Upper lobe of left lung (tissue), 6 donors: ENCODE measurements at places on chromosomes 11 and 22.

DNA sequence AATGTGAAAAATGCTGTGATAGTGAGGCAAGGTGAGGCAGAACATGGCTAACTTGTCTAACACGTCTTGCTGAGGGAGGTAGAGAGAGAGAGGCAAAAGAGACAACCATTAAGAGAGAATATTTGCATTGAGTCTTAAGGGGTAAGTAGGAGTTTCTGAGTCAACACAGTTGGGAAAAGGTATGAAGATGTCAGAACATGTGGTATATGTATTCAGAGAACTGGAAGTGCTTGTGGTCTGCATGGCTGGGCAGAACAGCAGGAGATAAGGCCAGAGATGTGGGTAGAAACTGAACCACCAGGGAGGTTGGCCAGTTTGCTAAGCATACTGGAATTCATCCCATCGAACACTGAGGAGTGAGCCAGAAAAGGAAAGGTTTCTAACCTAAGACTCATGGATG lies 25.0 kb upstream of the SLC5A1 start:
- no peak for DNase-seq

- no peak for DNase-seq
These were observed 54.7 kb upstream of the TCF20 start for GRCh38 chr22:42324990-42325710.

- DNase-seq: no peak
These were observed 47.6 kb upstream of the PARVG start for GRCh38 chr22:44133161-44133560.

GRCh38 chr22:44924710-44925109 lies 85.1 kb downstream of the PHF21B start:
- DNase-seq: no peak

DNA sequence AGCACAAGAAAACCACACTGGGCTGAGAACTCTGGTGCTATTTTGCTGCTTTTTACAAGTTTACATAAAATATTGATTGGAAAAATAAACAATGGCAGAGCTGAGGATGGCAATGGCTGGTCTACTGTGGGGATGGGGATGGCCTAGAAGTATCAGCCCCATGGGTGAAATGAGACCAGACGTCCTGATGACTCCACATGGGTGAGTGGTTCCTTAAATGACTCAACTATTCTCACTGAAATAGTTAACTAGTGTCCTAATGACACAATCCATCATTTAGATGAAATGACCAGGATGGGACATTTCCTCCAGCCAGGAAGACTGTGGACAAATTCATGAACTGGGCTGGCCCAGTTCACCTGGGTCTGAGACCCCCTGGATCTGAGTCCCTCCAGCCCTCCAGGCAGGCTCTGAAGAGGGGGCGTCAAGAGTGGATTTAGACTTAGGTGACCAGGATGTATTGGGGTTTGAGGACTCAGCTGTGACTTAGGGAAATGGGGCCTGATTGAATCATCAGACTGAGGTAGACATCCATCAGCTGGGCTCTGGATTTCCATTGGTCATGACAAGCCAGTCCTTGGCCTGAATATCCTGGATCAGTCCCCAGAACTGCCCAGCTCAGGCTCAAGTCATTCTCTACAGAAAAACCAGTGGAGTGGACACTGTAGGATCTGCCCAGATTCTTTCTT lies 98.2 kb upstream of the IGLL5 start:
- DNase-seq: no peak

- DNase-seq: no peak
These were observed 1127.1 kb upstream of the CNTN5 start for GRCh38 chr11:97893612-97894011.

DNA sequence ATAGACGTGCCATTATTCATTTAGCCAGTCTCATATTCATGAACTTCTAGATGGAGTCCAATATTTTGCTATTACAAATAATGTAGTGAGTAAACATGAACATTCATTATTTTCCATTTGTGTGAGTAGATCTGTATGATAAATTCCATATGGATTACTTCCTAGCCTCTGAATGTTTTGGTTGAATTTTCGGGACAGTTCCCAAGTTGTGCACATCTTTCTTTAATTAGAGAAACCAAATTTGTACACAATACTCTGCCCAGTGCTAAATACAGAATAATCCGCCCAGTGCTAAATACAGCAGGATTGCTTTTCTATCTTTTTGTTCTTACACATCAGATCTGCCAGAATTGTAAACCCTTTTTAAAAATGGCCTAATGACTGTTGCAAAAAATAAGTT lies 17.1 kb upstream of the APLP2 start:
- no peak for DNase-seq

DNA sequence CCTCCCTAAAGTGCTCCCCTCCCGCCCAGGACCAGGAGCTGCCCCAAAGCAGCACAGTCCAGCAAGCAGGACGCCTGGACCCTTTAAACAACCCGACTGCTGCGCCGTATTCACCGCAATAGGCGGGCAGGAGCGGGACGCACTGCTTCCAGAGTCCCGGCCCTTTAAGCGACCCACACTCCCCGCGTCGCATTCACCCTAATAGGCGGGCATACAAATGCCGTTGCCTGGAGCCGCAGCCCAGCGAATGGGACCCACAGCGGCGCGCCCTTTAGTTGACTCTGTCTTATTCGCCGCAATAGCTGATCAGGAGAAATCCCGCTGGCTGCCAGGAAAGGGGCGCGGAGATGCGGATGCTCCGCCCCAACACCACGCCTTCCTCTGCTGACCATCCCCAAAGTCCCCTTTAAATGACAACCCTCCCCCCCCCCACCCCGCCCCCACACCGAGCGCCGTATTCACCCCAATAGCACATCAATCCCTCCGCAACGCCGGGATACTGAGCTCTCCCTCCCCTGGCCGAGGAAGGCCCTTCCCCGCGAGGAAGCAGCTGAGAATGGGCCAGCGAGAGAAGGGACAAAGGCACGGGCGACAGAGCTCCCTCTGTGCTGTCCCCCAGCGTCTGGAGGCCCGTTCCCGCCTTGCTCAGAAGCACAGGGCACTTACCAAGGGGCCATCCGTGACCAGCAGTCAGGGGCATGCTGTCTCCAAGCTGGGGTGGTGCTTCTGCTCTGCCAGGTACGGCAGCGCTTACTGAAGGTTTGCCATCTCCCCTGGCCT lies 4.7 kb downstream of the OSBPL5 start:
- DNase-seq: peak; percentile 90

GRCh38 chr22:23400286-23400981 lies 179.7 kb downstream of the IGLL1 start:
- DNase-seq: peak; percentile 73

DNA sequence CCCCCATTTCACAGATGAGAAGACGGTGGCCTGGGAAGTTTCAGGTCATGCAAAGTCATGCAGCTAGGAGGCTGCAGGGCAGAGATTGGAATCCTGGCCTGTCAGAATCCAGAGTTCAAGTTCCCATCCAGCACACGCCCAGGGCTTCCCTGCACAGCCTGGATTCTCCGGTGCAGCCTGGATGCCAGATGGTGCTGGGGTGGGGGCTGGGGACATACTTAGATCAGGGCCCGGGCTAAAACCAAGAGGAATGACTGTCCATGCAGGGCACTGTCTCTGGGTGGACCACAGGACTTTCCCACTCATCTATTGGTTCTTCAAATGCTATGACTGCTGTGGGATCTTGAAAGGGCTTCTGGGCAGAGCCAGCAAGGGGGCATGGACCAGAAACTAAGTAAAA lies 24.6 kb downstream of the LMO1 start:
- DNase-seq: no peak

DNA sequence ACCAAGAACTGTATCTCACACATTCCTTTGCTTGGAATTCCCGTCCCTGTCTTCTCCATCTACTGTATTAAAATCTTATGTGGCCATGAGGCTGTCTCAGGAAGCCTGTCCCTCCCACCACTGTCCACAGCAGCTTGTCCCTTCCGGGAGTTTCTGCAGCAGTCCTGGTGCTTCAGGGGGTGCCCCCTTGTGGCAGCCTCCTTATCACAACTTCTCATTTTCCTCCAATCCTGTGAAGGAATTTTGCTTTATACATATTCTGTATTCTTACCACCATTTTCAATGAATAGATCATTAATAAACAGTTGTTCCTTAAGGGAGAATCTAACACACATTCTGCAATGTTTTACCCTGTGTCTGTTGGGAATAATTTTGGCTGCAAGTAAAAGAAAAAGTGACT lies 220.4 kb upstream of the RAG2 start:
- no peak for DNase-seq

DNA sequence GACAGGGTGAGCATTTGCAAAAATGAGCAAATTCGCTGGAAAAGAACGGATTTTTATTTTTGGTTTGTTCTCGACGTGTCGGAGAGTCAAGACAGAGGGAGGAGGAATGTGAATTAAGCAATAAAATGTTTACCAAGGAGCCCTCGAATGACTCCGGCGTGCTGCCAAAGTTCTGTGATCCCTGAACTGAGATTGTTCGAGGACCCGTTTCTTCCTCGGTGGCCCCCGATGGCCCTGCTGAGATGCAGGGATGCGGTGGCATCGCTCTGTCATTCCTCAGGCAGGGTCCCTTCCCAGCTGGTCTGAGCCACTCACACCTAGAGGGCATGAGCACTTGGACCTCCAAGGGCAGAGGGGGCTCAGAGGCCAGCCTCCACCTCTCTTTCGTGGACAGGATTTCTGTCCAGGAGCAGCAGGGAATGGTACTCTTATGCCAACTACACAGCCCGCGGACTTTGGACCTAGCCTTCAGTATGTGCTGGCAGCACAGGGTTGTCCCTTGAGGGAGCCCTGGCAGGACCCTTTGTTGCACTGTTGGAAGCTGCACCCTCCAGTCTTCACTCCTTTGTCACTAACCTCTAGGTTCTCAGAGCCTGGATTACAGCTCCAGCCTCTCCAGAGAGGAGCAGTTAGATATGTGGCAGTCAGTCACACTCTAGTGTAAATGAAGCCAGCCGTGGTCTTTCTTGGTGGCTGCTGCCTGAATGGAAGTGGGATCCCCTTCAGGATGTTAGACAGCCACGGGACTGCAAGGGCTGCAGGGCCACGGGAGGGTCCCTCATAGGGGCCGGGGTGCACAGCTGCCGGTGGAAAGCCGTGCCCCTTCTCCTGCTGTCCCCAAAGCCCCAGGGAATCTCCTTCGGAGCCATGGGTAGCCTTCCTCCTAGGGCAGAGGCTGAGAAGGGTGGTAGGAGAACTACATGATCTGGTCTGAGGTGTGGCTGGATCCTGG lies 109.4 kb upstream of the ANO1 start:
- no peak for DNase-seq

- DNase-seq: no peak
These were observed 52.0 kb upstream of the PRSS23 start for GRCh38 chr11:86748296-86748695.

DNA sequence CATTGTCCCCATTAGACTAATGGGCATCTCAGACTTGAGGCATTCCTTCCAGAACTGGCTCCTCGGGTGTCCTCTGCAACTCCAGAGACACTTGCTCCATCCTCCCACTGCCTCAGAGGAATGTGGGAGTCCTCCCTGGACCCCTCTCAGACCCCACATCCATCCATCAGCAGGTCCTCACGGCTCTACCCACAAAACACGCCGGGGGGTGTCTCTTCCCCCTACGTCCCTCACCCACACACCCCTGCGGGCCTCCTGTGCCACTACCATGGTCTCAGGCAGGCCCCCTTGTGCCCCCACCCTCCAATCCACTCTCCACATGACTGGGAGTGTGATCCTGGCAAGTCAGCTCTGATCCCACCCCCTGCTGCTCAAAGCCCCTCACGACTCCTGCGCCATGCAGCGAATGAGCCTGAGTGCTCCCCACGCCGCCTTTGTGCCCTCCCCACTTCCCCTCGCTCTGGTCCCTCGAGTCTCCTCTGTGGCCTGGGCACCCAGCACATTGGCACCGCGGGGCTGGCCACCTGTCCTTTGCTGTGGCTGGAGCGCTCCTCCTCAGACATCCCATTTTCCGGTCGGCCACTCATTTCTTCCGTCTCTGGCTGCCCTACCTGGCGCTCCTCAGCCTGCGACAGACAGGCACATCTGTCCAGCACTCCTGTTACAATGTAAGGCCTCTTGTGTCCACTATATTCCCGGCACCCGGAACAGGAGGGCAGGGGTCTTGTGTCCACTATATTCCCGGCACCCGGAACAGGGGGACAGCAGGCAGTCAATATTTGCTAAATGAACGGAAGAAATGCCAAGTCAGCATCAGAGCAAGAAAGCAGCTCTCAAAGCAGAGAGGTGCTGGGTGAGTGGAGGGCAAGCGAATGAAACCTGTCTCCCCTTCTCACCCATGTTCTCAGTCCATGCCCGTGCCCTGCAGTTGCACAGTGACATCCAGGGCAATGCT lies 14.2 kb upstream of the MOB2 start:
- peak; percentile 58 for DNase-seq

GRCh38 chr22:43426816-43427215 lies 15.0 kb downstream of the MPPED1 start:
- no peak for DNase-seq

DNA sequence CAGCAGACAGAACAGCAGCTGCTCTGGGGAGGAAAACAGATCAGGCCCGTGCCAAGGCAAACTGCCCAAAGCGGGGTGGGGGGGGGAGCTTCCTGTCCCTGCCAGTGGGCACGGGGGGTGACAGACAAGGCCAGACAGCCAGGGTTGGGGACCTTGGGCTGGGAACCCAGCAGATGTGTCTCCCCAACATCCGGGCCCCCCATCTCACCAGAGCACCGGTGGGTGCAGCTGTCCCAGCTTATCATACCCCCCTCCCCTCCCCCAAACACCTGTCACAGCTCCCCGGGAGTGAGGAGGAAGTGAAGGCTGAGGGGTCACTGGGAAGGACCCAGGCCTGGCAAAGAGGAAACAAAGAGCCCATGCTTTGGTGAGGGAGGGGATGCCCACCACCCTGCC lies 1.3 kb downstream of the PPP1R14B start:
- DNase-seq: no peak

GRCh38 chr11:16899708-16900303 lies 114.4 kb downstream of the PLEKHA7 start:
- DNase-seq: no peak

- no peak for DNase-seq
These were observed 14.9 kb downstream of the RAC2 start for GRCh38 chr22:37229012-37229804.

DNA sequence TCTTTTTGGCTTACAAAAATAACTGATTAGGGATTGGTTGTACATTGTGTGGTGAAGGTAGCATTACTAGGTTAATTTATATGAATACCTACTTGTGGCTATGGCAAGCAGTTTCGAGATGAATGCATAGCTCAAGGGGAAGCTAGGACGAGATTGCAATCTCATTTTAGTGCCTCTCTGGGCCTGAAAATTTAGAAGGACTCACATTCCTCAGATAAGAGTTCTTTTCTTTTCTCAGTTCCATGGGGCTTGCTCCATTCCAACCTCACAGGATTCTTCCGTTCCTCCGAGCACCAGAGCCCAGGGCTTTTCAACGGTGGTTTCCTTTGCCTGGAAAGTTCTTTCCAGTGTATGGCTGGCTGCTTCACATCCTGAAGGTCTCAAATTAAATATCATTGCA lies 82.1 kb downstream of the CECR2 start:
- DNase-seq: no peak
